Bronchial epithelial cell (primary cell): ENCODE measurements at places on chromosomes 7 and 10.

GRCh38 chr7:55309040-55309991 lies 55.8 kb upstream of the LANCL2 start:
- DNase-seq, result no peak

DNA sequence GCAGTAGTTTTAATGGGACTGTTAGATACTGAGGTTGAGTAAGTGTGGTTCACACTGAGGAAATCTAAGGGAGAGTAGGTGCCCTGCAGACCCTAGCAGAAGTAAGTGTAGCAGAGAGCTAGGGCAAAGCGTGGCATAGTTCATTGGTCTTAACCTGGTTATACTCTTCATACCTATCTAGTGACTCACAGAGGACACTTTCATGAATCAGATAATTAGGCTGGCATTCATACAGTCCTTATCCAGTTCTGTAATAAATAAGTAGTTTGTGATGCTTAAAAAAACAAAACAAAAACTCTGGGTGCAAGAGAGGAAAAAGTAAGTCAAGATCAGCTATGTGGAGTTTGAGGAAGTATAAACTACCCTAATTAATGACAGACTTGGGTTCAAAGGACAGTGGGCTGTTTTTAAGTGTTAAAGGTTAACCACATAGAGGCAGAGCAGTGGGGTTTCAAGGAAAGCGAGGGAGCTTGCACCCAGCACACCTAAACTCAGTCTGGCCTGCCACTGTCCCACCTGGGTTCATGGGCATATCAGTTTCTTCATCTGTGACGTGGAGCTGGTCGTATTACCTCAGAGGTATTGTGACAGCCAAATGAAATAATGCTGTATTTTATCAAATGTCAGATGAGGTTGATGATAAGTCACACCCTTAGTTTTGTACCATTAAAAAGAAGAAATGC lies 27.1 kb downstream of the LMTK2 start:
- DNase-seq, result peak; percentile 84

GRCh38 chr10:117663750-117664149 lies 121.2 kb downstream of the EMX2 start:
- DNase-seq, result peak; percentile 84

GRCh38 chr7:444606-445005 lies 75.0 kb downstream of the PDGFA start:
- no peak for DNase-seq

- peak; percentile 88 for DNase-seq
These were observed 40.5 kb downstream of the PDE6C start for GRCh38 chr10:93652857-93653256.

DNA sequence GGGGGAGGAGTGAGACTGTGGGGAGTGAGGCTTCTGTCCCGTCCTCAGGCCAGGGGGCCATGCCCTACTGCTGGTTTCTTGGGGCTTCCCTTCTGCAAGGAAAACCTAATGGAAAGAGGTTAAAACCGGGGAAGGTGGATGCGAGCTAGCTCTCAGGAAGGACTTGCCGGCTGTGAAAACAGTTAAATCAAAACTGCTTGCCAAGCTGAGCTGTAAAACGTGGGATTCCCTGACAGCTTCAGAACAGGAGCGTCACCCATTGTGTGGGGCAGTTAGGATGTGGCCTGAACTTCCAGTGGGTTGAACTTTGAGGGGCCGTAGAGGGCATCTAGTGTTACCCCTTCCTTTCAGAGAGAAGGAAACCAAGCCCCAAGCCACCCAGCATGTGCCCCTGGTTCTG lies 13.1 kb downstream of the TSPAN15 start:
- DNase-seq, result no peak

DNA sequence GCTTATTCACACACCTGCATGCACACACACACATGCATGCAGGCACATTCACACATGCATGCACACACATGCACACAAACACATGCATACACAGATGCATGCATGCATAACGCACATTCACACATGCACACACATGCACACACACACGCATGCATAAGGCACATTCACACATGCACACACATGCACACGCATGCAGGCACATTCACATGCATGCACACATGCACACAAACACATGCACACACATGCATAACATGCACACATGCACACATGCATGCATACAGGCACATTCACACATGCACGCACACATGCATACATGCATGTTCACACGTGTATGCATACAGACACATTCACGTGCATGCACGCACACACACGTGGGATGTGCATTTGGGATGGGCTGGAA lies 165.8 kb downstream of the PAXIP1 start:
- DNase-seq, result no peak

GRCh38 chr7:45384499-45384898 lies 189.7 kb upstream of the ADCY1 start:
- DNase-seq, result peak; percentile 27

DNA sequence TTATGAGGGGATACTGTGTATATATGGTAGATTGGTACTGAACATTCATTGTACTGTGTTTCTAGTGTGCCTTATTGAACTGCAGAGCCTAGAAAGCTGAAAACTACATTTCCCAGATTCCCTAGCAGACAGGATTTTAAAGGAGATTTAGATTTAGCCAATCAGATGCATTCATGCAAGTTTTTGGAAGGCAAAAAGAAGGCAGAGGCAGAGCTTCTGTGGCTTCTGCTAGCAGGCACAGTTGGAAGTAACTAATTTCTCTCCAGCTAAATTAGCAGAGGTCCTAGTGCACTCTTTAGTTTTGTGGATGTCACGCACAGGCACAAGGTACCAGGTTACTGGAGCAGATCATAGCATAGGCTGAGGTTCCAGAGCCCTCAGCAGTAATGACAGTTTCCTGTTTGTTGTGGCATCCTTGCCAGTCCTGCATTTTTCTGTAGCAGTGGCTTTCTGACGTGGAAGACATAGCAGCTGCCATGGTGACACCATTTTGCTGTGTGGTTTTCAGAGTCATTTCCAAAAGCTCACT lies 83.7 kb upstream of the CCDC71L start:
- no peak for DNase-seq

GRCh38 chr10:95755511-95756004 lies 405 bp upstream of the ENTPD1 start:
- DNase-seq, result no peak

- no peak for DNase-seq
These were observed 259.7 kb downstream of the MTERF1 start for GRCh38 chr7:91620827-91621226.

GRCh38 chr10:24958721-24959381 lies 6.4 kb upstream of the PRTFDC1 start:
- no peak for DNase-seq

DNA sequence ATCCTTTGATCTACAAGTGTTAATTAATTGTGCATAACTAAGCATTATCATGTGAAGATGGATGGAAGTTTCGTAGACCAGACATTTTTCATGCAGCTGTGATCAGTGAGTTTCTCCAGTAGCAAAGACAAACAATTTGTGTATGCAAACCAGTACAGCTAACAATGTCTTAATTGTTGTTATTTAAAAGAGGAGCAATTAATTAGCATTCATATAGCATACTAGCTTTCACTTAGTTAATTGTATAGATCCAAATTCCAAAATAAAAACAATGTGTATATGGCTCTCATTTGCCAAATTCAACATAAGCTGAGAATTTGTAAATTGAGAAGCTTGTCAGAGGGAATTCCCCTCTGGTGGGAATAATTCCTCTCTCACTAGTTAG lies 22.6 kb upstream of the PRKCQ start:
- DNase-seq, result no peak

- DNase-seq, result peak; percentile 53
These were observed 27.6 kb upstream of the MKRN1 start for GRCh38 chr7:140506788-140507464.

- DNase-seq, result peak; percentile 8
These were observed 138.0 kb downstream of the PPP1R9A start for GRCh38 chr7:95045236-95045923.

DNA sequence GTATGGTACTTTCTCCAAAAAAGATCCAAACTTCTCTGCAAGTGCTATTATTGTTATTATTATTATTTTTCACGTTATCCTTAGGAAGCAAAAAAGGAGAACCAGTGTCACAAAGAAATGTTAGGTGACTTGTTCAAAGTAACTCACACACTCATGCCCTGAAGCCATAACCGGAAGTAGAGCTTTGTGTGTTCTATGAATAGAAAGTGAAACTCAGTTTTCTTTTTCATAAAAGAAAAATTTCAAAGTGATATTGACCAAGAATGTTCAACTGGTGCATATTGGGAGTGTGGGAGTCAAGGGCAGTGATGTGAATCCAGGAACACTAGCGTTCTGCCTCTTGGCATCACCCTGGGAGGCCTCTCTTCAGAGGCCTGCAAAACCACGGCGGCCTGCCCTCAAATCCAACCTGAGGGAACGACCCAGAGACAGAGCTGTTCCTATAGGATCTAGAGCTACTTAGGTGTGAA lies 106.1 kb downstream of the PRKCQ start:
- DNase-seq, result peak; percentile 16

DNA sequence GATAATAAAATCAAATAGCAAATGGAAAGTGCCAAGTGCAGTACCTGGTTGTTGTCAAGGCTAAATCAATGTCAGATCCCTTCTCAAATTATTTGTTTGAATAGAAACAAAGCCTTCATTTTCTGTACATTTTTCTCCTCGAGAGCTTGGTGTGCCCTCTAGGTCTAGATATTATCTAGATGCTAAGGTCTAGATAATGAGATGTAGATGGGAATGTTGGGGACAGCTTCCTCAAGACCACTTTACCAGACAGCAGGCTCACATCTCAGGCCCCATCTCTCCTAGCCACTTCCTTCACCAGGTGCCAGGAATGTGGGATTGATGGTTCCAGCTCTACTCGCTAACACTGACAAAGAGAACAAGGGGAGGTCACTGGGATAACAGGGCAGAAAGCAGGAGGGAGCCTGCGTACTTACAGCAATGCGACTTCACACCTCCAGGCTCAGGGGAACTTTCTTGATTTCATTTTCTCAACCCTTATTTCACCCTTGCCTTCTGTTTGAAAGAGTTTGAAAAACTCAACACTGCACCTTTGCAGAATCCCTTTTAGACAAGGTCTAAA lies 451.4 kb upstream of the VSTM2A start:
- DNase-seq, result no peak

- no peak for DNase-seq
These were observed 233.8 kb upstream of the LYZL1 start for GRCh38 chr10:29055101-29055500.

DNA sequence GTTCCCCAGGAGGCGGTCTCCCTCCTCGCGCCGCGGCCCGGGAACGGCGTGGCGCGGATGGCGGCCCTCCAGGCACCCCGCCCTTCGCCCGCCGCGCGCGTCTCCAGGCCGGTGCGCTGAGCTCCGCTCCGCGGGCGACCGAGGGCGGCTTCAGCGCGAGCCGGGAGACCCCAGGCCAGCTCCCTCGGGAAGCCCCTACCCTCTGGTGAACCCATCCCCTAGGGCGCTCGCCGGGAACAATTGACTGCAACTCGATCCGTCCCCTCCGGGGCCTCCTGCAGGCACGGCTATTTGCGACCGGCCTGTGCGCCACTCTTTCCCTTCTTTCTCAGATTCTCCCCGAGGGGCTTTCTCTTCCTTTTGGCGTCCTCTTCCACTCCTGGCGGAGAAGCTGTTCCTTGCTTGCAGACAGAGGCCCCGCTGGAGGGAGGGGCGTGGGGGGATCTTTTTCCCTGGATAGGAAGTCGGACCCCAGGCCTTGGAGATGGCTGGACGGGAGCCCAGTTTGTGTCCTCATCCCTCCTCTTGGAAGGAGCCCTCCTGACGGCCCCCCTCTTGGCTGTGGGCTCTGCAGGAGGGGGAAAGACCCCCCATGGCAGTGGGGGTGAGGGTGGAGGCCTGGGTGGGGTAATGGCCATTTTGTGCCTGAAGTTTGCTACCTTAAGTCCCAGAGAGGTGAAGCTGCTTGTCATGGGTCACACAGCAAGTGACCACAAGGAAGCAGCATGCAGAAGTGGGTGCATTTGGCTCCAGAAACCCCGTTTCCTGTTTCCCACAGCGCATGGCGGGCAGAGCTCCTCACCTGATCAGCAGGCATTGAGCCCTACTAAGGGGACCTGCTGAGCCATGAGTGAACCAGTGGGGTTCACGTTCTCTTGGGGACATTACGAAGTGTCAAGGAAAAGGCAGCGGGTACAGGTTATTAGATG lies 171.2 kb upstream of the TNRC18 start:
- DNase-seq, result no peak

- peak; percentile 44 for DNase-seq
These were observed 93.5 kb downstream of the SND1 start for GRCh38 chr7:127745445-127745844.

DNA sequence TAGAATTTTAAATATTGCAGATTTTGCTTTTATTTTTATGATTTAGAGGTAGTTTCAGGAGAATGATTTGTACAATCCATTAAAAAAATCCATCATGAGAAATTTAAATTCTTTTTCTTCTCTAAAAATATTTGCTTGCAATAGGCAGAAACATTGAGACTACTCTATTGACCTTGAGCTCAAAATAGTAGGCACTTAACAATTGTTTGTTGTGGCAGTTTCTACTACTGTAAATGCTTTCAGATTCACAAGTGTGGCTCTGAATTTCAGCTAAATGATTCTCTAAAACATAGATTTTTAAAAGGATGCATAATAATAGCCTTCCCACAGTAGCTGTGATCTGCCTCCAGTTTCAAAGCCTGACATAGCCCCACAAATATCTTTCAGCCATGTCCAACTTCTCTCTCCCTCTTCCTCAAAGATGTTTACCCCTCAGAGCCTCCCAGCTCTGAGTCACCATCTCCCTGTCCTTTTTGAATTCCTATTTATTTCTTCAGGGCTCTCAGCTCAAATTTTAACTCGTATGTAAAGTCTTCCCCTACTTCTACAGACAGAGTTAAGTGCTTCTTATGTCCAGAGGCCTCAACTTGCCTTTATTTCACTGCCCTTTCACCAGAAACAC lies 160.5 kb downstream of the AOAH start:
- DNase-seq, result peak; percentile 3

DNA sequence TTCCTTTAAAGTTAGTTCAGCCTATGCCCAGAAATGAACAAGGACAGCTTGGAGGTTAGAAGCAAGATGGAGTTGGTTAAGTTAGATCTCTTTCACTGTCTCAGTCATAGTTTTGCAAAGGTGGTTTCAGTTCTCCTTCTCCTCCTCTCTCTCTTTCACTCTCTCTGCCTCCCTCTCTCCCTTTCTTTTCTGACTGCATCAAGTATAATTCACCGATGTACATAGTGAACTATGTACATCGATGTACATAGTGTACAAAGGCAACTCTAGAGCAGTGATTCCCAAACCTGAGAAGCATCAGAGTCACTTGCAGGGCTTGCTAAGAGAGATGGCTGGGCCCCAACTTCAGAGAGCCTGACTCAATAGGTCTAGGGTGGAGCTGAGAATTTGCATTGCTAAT lies 1259.7 kb downstream of the TYW1 start:
- no peak for DNase-seq

- DNase-seq, result peak; percentile 62
These were observed 51.2 kb upstream of the LAMB4 start for GRCh38 chr7:108181073-108181985.

GRCh38 chr7:41832941-41833340 lies 130.1 kb upstream of the INHBA start:
- DNase-seq, result no peak
